ENCODE measurements at places on chromosomes 7 and 10. TPM values are rescaled to one million over a fixed set of nuclear protein-coding genes. Genes with fewer than 3 reads are reported as not detected.
A peak's percentile ranks its signal among the peaks of the same experiment; 100 is the strongest.

DNA sequence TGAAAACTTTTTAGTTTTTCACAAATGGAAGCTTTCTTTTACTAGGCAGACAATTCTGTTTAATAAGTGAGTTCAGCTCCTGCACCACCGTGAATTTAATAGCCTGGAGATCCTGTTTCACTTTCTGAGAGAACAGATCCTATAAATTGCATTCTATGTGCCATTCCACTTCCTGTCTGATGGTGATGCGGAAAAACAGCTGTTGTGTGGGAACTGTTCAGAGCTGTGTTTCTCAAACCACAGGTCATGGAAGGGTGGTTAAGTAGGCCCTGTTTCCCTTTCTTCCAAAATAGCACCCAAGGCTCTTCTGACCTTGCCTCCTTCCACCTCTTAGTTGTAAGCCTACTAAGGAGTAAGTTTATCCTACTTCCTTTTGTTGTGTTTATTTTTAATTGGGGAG lies 97.2 kb upstream of the DKK1 start:
- H3K27ac ChIP-seq: peak overlapping the region; percentile 48
- H3K27me3 ChIP-seq: no peaks in the 10 kb centered on the region
- peaks cover 4% of the 10 kb centered on the region for H3K4me1 ChIP-seq
- H3K4me3 ChIP-seq: no peak overlapping the region
- no peaks in the 10 kb centered on the region for H3K36me3 ChIP-seq

DNA sequence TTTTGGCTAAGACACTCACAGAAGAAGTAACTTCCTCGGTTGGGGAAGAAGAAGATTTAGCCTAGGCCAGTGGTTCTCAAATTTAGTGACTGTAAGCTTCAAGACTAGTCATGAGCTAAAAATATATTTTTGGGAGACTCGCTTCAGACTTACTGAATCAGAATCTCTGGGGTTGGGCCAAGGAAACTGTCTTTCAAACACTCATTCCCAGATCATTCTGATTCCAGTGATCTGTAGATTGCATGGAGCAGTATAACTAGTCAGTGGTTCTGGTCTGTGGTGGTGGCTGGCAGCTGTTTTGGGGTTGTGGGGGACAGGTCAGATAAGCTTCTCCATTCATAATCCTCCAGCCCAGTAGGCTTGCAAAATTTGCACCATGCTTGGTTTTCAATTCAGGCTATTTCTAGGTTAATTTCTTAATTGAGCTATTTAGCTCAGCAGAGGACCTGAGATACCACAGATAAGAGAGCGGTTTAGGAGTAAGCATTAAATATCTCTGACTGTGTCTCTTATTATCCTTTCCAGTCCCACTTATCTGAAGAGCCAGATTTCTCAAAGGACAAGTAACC lies 3.8 kb upstream of the KAT6B start:
- H3K27ac ChIP-seq: peak overlapping the region; percentile 91
- no peak for DNase-seq
- no peak overlapping the region for H3K4me3 ChIP-seq
- no peaks in the 10 kb centered on the region for H3K36me3 ChIP-seq
- no peaks in the 10 kb centered on the region for H3K27me3 ChIP-seq
- H3K4me1 ChIP-seq: peaks cover 31% of the 10 kb centered on the region

- no peak overlapping the region for H3K4me3 ChIP-seq
- no peaks in the 10 kb centered on the region for H3K4me1 ChIP-seq
- no peaks in the 10 kb centered on the region for H3K36me3 ChIP-seq
- H3K27ac ChIP-seq: no peak overlapping the region
- no peaks in the 10 kb centered on the region for H3K27me3 ChIP-seq
These were observed 330.9 kb downstream of the PARD3 start for GRCh38 chr10:34484164-34484563.

DNA sequence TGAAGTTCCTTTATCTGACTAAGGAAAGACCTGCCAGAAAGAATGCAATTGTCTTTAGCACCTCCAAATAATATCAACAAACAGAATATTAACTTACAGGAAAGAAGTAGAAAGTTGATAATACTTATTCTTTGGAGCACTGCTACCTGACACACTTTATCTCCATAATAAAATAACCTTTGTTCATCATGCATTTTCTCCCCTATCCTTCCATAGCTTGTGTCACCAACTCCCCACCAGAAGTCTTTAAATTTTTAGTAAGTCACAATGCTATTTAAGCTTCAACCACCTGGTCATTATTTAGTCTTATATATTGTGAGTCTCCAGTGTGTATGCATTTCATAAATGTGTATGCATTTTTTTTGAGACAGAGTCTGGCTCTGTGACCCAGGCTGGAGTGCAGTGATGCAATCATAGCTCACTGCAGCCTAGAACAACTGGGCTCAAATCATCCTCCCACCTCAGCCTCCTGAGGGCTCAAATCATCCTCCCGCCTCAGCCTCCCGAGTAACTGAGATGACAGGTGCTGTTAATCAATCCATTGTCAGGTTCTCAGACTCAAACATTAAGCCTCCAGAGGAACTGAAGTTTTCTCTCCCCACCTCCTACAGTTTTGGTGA lies 7.3 kb upstream of the CYP3A43 start:
- no peaks in the 10 kb centered on the region for H3K27me3 ChIP-seq
- no peaks in the 10 kb centered on the region for H3K36me3 ChIP-seq
- H3K4me3 ChIP-seq: no peak overlapping the region
- no peaks in the 10 kb centered on the region for H3K4me1 ChIP-seq
- H3K27ac ChIP-seq: no peak overlapping the region

DNA sequence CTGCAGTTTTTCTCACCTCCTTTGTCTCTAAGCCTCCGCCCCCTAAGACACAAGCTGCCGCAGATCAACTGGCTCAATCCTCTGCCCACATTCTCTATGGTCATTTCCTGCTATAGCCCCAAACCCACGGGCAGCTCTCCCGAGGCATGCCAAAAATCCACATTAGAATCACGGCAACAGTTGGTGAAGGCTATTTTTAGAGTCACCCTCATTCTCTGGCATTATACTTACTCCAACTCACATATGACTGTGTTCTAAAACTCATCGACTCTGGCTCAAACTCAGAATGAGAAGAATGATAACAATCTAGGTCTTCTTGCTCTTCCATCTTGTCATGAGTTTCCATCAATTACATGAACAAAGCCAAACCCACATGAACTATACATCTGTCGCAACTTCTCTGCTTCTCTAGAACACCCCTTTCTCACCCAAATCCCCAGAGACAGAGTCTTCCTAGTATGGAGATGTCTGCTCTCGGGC lies 10.9 kb upstream of the KIAA1549 start:
- no peaks in the 10 kb centered on the region for H3K4me1 ChIP-seq
- H3K27me3 ChIP-seq: no peaks in the 10 kb centered on the region
- no peak overlapping the region for H3K27ac ChIP-seq
- no peak for DNase-seq

DNA sequence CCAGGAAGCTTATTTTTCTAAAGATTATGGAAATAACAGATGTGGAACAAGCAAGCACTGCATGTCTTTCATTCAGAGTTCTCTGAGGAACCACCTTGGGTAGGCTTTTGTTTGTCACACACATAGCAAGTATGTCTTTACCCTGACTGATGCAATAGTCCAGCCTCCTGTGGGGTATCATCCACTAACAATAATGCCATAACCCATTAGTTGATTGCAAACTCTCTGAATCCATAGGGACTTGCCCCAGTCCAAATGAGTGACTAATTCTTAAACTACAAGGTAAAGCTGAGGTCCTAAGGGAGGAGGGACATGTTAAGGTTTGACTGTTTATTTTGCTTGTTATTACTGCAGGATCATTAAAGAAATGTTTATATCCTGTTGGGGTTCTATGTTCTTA lies 151.4 kb upstream of the PRPS1L1 start:
- no peaks in the 10 kb centered on the region for H3K4me1 ChIP-seq
- DNase-seq: no peak
- H3K27ac ChIP-seq: no peak overlapping the region
- H3K36me3 ChIP-seq: no peaks in the 10 kb centered on the region

The FAM171A1 gene
- total RNA-seq: 27.7 TPM

The BAIAP2L1 gene
- total RNA-seq: 2.8 TPM

The RAPGEF5 gene
- 65.8 TPM for total RNA-seq

Measured in ascending aorta (tissue), 2 donors.